HCT116 (cell line): ENCODE measurements at places on chromosomes 2 and 18.

DNA sequence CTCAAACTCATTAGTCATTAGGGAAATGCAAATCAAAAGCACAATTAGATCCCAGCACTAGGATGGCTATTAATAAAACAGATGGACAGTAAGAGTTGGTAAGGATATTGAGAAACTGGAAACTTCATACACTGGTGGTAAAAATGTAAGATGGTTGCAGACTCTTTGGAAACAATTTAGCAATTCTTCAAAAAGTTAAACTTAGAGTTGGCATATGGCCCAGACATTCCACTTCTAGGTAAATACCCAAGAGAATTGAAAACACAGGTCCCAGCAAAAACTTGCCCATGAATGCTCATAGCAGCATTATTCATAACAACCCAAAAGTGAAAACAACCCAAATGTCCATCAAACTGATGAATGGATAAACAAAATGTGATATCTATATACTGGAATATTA lies 84.9 kb upstream of the ZFP36L2 start:
- DNase-seq: no peak

GRCh38 chr2:75315436-75315835 lies 116.1 kb upstream of the TACR1 start:
- no peak for DNase-seq

GRCh38 chr2:63257473-63257872 lies 206.8 kb downstream of the OTX1 start:
- no peak for DNase-seq

- no peak for DNase-seq
Measured at GRCh38 chr18:3903337-3903736, 453.4 kb downstream of the TGIF1 start.

GRCh38 chr18:55252901-55253300 lies 293.6 kb upstream of the CCDC68 start:
- DNase-seq: no peak

GRCh38 chr18:2932247-2933181 lies 80.4 kb downstream of the LPIN2 start:
- peak; percentile 34 for DNase-seq

GRCh38 chr2:29014811-29015421 lies 33.8 kb downstream of the TOGARAM2 start:
- DNase-seq: no peak

- no peak for DNase-seq
Measured at GRCh38 chr2:167423731-167424130, 535.5 kb downstream of the XIRP2 start.

DNA sequence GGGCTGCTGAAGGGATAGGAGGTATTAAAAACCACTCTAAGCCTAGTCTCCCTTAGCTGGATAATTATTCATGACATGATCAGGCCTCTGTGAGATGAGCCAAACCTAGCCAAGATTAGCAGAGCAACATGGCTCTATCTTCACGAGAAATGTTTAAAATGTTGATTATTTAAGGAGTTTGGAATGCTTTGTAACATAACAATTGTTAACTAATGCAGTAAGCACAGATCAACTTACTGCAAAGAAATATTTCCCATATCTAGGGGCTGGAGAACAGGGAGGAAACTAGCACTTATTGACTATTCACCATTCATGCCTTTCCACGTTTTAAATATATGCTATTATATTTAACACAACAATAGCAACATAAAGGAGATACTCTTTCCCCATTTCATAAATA lies 833.7 kb upstream of the CHAC2 start:
- DNase-seq: no peak

DNA sequence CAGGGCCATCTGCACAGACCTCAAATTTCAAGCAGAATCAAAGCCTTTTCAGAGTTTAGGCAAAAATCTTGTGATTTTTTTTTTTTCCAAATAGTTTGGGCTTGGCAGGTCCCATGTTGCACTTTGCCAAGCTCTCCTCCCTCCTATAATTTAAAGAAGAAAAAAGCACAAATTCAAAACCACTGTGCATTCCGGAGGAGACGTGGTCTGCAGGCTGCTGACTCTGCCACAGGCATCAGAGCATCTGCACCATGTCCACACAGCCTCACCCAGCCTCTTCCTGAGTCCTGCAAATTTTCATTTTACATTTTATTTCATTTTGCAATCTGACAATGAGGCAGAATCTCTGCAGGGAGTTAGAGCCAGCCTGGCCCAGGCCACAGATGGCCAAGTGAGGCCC lies 15.7 kb upstream of the GPC1 start:
- DNase-seq: no peak

DNA sequence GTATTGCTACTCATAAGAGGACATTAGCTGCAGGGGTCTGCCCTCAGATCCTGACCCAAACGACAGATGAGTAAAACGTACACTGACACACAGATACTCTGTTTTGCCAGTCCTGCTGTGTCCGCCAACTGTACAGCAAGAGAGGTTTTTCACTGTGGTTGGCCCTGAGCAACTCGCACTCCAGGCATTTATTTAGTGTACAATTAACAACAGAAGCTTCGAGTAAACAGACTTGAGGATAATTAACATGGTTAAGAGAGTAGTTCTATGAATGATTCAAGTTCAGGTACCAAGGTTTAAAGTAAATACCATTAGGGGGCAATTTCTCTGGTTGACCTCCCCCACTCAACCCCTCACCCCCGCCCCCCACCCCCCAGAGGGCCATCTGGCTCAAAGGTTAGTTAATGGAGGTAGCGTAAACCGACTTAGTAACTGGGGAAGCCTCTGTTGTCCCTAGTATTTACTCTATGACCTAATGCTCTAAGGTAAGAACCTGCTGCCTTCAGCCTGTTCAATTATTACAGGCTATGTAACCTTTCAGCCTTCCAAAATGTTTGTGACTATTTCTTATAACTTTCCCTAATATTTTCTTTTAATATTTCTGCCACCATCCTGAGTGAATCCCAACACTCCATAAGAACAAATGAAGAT lies 103.9 kb upstream of the XIRP2 start:
- DNase-seq: no peak

- DNase-seq: no peak
Measured at GRCh38 chr2:164850235-164850634, 8.6 kb upstream of the COBLL1 start.

DNA sequence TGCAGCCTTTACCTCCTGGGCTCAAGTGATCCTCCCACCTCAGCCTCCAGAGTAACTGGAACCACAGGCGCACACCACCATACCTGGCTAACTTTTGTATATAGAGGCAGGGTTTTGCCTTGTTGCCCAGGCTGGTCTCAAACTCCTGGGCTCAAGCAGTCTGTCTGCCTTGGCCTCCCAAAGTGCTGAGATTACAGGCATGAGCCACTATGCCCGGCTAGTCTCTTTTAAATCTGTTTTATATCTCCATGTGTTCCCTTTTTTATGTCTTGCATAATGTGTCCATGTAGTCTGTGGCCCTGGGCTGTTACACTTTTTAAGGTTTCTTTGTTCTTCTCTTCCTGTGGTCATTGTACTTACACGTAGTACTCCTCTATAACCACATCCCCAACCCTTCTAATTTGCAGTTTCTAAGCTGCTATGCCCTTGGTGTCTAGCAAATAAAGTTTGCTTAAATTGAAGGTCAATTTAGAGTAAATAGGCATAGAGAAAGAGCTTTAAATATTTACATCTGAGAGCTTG lies 168.2 kb downstream of the MCFD2 start:
- no peak for DNase-seq

DNA sequence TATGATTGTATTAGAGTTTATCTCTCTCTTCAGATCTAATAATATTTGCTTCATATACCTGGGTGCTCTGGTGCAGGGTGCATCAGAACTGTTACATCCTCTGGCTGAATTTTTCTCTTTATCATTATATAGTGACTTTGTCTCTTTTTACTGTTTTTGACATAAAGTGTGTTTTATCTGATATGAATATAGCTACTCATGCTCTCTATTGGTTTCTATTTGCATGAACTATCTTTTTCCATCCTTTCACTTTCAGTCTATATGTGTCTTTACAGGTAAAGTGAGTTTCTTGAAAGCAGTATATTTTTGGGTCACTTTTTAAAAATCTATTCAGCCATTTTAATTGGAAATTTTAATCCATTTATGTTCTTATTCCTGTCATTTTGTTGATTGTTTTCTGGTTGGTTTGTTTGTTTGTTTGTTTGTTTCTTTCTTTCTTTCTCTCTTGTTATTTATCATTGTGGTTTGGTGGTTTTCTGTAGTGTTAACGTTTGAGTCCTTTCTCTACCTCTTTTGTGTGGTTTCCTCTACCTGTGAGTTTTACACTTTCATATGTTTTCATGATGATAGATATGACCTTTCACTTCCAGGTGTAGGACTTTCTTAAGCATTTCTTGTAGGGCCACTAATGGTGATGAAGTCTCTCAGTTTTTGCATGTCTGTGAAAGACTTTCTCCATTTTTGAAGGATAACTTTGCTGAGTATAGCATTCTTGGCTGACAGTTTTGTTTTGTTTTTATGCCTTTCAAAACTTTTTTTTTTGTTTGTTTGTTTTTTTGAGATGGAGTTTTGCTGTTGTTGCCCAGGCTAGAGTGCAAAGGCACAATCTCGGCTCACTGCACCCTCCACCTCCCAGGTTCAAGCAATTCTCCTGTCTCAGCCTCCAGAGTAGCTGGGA lies 54.9 kb downstream of the CCNT2 start:
- no peak for DNase-seq

GRCh38 chr2:232592772-232593395 lies 40.5 kb upstream of the EFHD1 start:
- DNase-seq: peak; percentile 77

GRCh38 chr2:156229724-156230362 lies 102.7 kb downstream of the NR4A2 start:
- DNase-seq: no peak

- DNase-seq: no peak
Measured at GRCh38 chr2:172998547-172999272, 76.9 kb upstream of the MAP3K20 start.

GRCh38 chr2:12089001-12089400 lies 342.6 kb downstream of the LPIN1 start:
- no peak for DNase-seq

GRCh38 chr2:30235008-30235655 lies 3.8 kb downstream of the LBH start:
- DNase-seq: no peak

GRCh38 chr18:11587846-11588245 lies 21.6 kb upstream of the SLC35G4 start:
- DNase-seq: no peak

DNA sequence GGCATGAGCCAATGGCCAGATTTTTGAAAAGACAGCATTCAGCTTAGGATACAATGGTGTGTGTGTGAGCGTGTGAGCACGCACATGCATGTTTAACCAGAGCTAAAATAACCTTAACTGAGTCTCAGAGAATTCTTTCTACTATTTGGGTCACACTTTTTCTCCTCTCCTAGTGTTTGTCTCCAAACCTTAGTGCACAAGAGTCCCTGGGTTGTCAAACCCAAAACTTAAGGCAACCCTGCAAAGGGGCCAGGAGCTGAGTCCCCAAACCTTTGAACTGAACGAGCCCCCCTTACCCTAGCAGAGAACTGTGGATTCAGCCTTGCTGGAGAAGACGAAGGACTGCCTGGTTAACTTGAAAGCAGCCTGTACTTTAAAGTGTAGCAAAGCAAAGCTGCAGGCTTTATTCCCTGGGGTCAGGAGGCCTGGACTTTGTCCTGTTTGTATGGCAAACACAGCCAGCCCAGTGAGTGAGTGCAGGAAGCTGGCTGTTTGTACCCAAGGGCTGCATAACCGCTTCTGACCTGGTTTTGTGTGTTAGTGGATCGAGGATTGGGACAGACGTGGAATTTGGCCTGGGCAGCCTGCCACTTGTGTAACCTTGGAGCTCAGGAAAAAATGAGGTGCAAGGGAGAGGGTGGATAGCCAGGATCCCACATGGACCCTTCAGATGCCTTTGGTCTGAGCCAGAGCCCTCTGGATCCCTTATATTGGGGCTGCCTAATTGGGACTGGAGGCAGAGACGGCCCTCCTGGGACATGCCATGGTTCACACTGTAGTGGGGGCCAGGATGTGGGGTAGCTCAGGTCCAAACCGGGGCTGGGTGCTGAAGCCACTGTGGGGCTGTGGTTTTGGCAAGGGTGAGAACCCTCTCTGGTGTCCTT lies 6.4 kb upstream of the PSMD1 start:
- no peak for DNase-seq

GRCh38 chr18:62521082-62521481 lies 1.7 kb upstream of the ZCCHC2 start:
- DNase-seq: no peak

DNA sequence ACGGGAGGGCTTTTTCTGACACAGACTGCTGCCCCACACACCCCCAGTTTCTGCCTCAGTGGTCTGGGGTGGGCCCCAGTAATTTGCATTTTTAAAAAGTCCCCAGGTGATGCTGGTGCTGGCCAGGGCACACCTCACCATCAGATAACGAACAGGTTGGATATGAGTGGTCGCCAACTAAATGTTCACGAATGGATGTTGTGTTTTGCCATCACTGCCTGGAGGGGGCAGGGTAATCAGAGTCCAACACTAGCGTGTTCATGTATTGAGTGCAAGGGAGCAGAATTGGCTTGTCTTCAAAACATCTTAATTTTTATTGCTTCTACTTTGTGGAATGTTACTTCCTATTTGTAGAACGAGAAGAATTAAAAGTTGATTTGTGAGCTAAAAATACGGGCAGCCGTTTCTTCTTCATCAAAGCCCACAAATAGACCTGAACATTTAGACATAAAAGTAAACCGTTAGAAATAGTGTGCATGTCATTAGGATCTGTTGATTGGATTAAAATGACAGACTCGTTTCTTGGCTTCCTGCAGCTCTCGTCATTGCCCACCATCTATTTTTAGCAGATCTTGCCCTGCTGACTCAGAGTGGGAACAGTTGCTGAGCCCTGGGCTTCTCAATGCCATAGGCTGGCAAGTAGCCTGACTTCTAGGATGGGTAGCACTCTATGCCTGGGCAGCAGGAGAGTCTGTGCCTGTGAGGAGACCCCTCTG lies 45.2 kb downstream of the NCK2 start:
- no peak for DNase-seq

- DNase-seq: no peak
Measured at GRCh38 chr2:25201794-25202193, 33.4 kb upstream of the POMC start.

GRCh38 chr2:179302764-179303571 lies 38.3 kb upstream of the SESTD1 start:
- no peak for DNase-seq

DNA sequence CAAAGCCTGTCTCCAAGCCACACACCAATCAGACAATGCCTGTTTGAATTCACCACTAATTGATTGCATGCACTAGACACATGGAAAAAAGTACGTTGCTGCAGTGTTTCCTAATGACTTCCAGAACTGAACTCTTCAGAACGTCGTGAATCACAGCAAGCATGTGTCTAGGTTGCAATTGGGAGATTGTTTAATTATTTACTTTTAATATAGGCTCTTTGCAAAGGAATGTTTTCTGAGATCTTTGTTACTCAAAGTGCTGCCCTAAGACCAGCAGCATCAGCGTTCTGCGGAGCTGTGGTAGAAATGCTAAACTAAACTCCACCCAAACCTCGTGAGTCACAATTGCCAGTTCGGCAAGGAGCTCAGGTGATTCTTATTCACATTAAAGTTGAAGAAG lies 52.7 kb upstream of the CCDC68 start:
- DNase-seq: no peak

DNA sequence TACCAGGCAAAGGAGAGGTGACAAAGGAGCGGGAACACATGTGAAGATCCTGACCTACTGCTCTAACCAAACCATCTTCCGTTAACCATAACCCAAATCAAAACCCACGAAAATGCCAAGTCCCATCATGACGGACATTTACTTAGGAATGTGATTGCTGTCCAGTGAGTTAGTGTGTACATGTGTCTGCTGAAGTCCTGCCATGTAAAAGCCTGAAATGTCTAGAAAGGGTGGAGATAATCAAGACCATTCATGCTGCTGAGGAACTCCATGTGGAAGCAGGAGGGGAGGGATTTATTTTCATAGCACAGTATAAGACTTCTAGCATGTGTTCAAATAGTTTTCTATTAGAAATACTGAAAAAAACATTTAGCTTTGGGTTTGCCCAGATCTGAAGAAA lies 137.0 kb upstream of the BOD1L2 start:
- no peak for DNase-seq
